H9 (cell line): ENCODE measurements at places on chromosomes 12 and 14.

GRCh38 chr14:69931960-69932359 lies 52.7 kb downstream of the SMOC1 start:
- no peak for DNase-seq

DNA sequence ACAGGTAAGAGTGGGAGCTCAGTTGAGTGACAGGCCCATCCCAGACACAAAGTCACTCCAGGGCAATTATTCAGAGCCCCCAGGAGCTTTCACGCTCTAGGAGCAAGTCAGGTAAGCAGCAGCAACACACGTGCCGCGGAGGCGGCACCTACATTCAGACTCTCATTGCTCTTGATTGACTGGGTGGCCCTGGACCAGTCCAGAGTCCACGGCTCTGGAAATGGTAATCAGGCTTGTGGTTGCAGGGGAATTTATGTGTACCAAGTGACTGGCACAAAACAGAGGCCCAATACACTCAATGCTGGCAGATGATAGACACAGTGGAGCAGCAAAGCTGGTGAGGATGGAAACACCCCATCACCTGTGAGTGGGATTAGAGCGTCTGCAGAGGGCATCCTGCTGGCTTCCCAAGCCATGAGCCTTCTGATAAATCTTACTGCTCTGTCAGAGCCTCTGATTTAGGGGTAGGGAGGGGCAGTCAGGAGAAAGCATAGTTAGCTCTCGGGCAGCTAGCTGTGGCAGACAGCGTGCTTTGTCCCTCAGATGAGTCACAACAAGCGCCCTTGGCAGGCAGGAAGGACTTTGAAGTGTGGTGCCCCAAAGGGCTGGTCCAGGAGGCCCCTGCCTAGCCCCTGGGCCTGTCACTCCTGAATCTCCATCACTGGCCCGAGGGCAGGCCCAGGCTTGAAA lies 344.7 kb downstream of the CACNA1C start:
- DNase-seq: no peak

DNA sequence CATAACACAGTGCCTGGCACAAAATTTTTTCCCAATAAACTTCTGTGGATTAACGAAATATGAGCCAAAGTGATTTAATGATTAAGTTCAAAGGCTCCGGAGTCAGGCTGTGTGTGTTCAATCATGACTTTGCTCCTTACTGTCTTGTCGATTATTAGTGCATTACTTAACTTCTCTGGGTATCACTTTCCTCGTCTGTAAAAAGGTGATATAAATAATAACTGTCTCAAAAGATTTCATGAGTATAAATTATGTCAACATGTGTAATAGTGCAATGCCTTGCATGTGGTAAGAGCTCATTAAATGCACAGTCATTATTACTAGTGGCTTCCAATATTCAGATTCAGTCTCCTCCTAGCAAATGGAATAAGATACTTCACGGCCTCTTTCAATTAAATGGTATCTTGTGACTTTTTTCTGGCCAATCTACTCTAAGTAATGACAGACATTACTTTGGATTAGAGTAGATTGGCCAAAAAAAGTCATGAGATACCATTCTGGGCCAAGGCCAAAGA lies 6.8 kb upstream of the IFNG start:
- no peak for DNase-seq

- no peak for DNase-seq
Observed at GRCh38 chr12:77916276-77916675, 85.6 kb downstream of the NAV3 start.

GRCh38 chr12:124347805-124348658 lies 53.1 kb downstream of the RFLNA start:
- no peak for DNase-seq

- DNase-seq: no peak
Observed at GRCh38 chr12:109827080-109827479, 6.1 kb downstream of the TRPV4 start.

- DNase-seq: no peak
Observed at GRCh38 chr12:106171117-106171750, 32.5 kb upstream of the NUAK1 start.

DNA sequence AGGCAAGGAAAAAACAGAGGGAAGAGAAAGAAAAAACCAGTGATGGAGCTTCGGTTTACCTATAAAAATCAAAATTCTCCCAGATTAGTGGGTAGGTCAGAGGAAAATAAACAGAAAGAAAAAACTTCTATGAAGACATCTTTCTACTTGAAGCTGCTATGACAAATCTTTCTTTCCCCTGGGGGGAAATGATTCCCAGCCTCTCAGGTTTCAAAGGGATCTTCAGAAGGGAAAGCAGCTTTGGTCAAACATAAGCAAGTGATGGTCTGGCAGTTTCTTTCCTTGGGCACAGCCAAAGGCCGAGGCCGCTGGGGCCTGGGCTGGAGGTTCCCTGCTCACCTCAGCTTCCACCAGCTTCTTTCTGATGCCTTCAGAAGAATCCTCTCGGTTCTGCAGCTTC lies 104.5 kb downstream of the PRKAB1 start:
- DNase-seq: no peak

GRCh38 chr14:100286484-100287191 lies 19.6 kb downstream of the SLC25A29 start:
- peak; percentile 30 for DNase-seq

GRCh38 chr12:6753772-6754356 lies 923 bp upstream of the MLF2 start:
- DNase-seq: no peak

GRCh38 chr14:32417956-32418552 lies 89.0 kb downstream of the AKAP6 start:
- no peak for DNase-seq
